ENCODE measurements at places on chromosomes 16 and 17.

- no peak for DNase-seq
These were observed 26.9 kb downstream of the IL4R start for GRCh38 chr16:27340654-27341053.

DNA sequence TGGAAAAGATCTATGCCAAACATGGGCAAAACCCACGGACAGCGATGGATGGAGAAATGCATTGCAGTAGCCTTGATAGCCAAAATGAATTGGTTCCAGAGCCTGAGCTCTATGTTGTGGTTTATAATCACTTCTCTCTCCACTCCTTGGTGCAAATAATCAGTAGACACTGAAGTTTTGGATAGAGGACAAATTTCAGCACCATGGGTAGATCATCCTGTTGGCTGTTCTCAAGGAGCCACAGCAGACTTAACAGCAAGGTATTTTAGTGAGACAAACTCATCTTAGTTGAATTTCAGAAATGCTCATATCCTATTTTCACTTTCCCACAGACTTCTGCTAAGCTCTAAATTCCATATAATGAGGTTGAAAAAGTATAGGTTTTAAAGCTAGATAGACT, 88.3 kb upstream of the CCL1 start:
- no peak for DNase-seq

DNA sequence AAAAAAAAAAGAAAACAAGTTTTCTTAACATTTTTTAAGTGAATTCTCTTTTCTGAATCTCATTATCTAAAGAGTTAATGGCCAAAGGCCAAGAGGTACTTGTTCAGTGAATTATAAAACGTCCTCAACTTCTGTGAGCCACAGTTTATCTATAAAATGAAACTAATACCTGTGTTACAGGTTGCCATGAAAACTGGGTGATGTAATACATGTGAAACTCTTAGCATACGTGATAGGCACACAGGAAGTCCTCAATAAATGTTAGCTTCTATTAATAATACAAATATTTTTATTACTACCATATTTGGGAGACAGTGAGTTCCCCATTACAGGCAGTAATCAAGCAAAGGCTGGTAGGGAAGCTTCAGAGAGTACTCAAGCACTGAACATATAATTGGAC, 13.5 kb upstream of the INPP5K start:
- DNase-seq: no peak

GRCh38 chr17:59372138-59372751, 40.8 kb downstream of the YPEL2 start:
- no peak for DNase-seq

- no peak for DNase-seq
These were observed 5.5 kb downstream of the SPNS2 start for GRCh38 chr17:4504188-4504587.

- no peak for DNase-seq
These were observed 744 bp upstream of the METRNL start for GRCh38 chr17:83078378-83079351.

- DNase-seq: no peak
These were observed 606 bp upstream of the ZBTB4 start for GRCh38 chr17:7480089-7480384.

- no peak for DNase-seq
These were observed 2.4 kb downstream of the EVI2A start for GRCh38 chr17:31318851-31319661.

DNA sequence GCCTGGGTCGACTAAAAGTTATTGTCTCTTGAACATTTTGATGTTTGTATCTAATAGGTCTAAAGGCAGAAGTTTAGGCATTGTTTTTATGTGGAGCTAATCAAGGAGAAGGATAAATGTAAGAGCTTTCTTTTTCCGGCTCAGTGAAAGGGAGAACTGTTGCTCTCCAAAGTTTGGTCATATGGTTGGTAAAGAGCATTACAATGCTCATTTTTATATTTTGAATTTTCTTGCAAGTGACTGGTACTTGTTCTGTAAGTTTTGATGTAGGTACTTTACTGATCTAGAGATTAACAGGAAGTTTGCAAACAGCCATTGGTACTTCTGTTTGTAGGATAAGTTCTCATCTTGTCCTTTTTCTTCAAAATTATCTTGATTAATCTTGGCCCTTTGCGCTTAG, 30.9 kb upstream of the BCAS3 start:
- no peak for DNase-seq

DNA sequence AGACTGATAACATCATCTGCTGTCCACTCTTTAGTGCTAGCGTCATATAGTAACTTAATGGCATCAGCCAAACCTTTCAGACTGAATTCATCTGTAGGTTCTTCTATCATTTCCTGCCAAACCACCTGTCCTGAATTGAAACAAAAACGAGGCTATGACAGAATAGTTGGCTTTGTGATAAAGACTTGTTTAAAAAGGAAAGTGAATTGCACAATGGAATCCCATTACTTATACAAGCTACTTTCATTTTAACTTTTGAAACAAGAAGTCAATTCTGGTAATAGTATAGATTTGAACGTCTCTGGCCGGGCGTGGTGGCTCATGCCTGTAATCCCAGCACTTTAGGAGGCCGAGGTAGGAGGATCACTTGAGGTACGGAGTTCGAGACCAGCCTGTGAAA, 18.2 kb downstream of the LASP1NB start:
- DNase-seq: no peak

DNA sequence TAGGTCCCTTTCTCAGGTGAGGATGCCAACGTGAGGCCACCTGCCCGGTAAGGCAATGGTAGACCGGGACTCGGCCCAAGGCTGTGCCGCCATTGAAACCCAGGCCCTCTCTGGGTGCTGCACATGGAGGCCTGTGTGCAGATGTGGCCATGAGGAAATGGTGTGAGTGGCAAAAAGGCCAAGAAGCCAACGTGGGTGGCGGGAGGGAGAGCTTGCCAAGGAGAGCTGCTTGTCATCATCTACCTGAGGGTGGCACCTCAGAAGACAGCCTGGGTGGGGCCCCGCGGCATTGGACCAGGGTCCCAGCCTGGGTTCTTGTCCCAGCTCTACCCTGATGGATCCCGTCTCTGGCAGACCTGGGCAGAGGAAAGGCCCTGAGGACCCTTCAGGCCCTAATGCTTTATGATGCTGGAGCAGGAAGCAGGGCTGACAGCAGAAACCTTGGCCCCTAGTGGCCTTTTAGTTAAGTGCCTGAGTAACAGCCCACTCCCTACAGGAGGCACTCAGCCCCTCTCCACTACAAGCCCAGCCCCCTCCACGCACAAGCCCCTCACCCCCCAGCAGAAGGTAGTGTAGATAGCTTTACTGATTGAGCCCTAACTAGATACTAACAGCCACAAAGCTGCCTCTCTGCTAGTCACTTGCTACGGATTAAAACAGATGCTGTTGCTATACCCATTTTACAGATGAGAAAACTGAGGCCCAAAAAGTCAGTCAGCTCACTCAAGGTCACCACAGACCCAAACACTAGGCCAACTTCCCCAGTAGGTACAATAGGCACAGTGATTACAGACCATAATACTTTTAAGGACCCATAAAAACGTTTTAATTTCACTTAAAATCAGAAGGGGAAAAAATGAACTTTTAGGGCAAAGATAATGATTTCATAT, 26.2 kb upstream of the KIFC3 start:
- no peak for DNase-seq

GRCh38 chr17:75006653-75007052, 5.8 kb upstream of the MRPL58 start:
- no peak for DNase-seq

DNA sequence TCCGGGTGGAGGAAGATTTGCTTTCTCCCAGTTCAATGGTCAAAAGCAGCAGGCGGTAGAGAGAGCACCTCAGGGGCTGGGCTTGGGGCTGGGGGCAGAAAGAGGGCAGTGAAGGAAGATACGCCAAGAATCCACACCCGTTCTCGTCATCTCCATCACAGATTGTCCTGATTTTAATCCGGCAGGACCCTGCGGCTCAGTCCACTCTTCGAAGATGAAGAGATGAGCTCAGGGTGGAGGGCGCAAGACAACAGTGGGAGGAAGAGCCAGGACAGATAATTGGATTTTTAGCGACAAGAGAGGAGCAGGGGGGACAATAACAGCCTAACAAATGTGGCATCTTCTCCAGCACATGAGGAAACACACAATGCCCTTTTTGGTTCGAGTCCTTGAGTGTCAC, 165.9 kb downstream of the SDK2 start:
- DNase-seq: no peak

DNA sequence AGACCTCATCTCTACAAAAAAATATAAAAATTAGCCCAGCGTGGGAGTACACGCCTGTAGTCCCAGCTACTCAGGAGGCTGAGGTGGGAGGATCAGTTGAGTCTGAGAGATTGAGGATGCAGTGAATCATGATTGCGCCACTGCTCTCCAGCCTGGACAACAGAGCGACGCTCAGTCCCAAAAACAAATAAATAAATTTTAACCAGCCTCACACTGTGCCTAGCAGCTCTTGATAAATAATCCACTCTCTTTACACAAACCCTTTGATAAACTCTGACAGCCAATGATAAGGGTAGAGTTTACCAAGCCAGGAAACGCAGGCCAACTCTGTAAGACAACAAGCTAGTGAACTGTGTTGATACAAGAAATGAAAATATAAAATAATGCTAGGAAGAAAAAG, 32.7 kb downstream of the LITAF start:
- no peak for DNase-seq

DNA sequence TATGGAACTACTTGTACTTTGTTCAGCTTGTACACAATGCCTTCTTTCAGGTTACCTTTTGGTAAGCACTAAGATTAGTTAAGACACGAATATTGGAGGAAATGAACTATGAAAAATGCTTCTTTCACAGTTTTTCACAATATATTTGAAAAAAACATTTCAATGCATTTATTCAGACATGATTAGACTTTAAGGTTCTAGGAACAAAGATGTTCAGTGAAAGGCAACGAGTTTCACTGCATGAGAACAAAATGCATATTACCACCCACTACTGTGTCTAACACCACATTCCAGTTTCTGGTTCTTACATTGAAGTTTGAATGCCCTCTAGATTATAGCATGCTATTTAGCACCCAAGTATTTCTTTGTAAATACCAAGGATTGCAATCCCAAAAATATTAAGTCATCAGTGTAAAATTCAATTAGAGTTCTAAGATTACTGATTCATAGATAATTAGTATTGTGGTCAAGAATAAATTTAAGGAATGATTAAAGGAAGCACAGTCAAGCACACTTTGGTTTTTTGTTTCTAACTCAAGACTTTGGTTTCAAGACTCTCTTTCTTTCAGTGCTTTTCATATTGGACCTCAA, 261.7 kb downstream of the CEP112 start:
- DNase-seq: no peak

- DNase-seq: no peak
These were observed 109.0 kb downstream of the SYCE1L start for GRCh38 chr16:77308163-77308561.

DNA sequence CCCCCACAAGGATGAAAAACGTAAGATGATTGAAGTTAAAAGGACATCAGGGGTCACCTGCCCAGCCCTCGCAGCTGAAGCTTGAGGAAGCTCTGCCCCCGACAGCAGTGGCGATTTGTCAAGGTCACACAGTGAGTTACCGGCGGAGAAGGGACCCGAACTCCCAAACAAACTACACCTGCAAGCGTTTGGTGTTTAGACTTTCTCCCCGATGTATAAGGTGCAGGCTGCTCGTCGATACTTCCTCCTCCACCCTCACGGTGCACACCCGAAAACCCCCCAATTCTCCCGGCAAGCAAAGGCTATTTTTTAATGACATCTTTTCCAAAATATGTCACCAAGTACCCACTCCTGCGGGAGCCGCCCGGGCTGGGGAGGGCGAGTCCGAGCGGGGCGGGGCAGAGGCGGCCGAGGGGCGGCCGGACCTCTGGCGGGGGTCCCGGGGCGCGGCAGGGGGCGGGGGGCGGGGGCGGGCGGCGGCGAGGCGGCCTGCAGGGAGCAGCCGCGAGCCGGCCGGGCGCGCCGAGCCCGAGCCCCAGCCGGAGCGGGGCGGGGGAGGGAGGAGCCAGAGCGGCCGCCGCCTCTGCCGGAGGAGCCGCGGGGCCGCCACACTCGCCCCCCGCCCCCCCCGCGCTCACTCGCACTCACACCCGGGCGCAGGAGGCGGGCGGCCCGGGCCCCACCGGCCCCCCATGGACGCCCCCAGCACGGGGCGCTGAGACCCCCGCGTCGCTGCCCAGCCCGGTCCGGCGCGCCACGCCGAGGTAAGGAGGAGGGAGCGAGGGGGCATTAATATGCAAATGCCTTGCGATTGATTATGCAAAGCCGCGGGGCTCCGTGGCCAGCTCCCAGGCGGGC, at the start of gene THRA:
THRA (plus strand) TSS at position 637 of the 858 bp plus-strand sequence. CDS start 11,524 bp downstream, outside the sequence.
- no peak for DNase-seq

- no peak for DNase-seq
These were observed 77.9 kb downstream of the KSR1 start for GRCh38 chr17:27533874-27534815.

GRCh38 chr17:74018115-74018514, 185.4 kb upstream of the RPL38 start:
- no peak for DNase-seq

GRCh38 chr17:55292094-55292493, 27.3 kb downstream of the HLF start:
- no peak for DNase-seq

DNA sequence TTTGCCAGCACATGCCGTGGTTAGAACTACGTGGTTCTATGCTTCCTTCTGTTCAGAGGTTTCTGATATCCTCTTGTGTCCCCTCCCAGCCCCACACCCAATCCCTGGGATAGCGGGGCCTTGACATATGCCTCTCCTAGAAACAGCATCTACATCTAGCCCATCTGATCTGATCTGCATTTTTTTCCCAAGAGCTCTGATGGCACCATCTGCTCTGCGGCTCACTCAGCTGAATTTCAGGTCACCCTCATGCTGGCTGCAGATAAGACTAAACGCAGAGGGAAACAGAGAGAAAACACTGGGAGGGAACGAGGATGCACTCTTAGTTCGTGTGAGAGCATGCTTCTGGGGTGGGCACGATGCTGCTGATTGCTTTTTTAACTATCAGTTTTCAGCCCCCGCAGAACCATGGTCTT, 10.7 kb downstream of the WIPI1 start:
- no peak for DNase-seq

DNA sequence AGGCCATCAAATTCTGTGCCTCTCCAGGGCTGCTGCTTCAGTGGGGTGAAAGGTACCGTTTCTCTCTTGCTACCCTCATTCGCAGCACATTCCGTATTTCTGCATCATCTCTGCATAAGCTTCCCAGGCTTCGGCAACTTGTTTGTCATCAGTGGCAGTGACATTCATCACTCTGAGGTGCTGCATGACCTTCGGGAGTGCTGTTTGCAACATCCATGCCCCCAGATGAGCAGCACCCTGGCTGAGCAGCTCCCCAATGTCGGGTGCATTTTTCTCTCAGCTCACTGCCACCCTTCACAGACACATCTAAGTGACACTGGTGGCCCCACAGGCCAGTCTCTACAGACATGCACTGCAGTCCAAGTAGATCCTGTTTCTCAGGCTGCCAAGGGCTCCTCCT, 3.8 kb downstream of the CREBBP start:
- DNase-seq: no peak

DNA sequence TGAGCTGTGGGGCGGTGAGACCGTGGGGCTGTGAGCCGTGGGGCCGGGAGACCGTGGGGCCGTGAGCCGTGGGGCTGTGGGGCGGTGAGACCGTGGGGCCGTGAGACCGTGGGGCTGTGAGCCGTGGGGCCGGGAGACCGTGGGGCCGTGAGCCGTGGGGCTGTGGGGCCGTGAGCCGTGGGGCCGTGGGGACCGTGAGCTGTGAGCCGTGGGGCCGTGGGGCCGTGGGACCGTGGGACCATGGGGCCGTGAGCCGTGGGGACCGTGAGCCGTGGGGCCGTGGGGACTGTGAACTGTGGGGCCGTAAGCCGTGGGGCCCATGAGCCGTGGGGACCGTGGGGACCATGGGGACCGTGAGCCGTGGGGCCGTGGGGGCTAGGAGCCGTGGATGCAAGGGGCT, 24.6 kb upstream of the PVALEF start:
- DNase-seq: no peak

- DNase-seq: no peak
These were observed 50.9 kb upstream of the CDC42EP4 start for GRCh38 chr17:73362697-73363096.

Measured in NCI-H187 treated with DMSO at 0.1 percent for 48 hours (cell line).